NCI-H2081 treated with DMSO at 0.1 percent for 48 hours (cell line): ENCODE measurements at places on chromosomes 12 and 14.

DNA sequence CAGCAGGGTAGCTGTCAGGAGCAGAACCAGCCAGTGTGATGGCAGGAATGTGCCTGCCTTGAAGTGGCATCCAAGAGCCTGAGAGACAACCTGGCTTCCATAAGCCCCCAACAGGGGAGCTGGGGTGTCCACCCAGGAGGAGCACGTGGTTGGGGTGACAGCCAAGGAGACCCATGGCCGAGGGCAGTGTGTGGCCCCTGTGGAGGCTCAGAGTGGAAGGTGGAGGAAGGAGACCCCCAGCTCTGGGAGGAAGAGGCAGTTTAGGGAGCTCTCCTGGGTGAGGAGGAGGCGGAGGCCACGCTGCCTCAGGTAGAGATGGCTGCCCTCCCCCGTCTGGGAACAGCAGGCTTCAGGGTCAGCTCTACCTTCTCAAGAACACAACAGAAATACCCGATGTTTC is 147.0 kb downstream of the CALM1 start:
- DNase-seq, result no peak

DNA sequence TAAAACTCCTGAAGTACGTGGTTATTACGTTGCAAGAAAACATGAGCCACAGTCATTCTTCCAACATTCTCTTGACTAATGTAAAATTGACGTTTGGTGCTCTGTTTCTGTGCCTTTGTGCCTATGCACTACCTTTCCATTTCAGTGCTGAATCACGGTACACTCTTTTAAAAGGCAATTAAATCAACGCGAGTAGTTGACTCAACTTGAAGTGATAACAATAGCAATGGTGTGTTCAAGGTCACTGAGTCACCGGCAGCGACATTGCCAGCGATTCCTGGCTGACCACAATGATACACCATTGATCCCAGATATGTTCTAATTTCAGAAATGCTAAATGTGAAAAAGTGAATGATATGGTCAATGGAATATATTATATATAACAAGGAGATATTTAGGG is 17.8 kb downstream of the AK7 start:
- no peak for DNase-seq

- DNase-seq, result no peak
Measured at GRCh38 chr12:128056136-128056801, 210.7 kb upstream of the TMEM132C start.

DNA sequence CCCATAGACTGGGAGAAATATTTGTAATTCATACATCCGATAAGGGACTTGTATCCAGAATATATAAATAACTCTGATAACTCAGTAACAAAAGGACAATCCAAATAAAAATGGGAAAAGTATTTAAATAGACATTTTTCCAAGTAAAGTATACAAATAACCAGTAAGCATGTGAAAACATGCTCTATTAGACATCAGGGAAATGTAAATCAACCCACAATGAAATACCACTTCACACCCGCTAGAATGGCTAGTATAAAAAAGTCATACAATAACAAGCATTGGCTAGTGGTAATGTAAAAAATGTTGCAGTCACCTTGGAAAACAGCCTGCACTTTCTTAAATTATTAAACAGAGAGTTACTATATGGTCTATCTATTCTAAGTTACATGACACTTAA is 650.7 kb downstream of the C12orf50 start:
- no peak for DNase-seq

DNA sequence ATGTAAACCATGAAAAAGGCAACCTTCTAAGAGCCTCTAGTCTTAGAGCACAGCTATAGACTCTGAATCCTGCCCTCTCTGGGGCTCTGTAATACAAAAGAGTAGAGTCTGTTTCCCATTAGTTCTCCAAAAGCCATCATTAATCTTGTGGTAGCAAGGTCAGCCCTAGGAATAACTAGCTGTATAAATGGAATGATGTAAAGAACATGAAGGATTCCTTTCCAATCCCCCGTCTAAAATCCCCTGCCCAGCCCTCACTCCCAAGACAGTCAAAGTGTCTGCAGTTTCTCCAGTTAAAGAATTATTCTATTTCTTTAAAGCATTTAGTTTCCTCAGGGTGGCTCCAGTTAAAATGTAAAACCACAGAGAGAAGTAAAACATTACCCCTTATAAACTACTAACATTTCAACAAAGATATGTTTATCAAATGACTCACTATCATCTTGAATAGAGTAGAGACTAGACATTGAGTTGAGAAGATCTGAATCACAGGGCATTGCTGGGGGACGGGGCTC is 104.2 kb downstream of the ST8SIA1 start:
- DNase-seq, result no peak

DNA sequence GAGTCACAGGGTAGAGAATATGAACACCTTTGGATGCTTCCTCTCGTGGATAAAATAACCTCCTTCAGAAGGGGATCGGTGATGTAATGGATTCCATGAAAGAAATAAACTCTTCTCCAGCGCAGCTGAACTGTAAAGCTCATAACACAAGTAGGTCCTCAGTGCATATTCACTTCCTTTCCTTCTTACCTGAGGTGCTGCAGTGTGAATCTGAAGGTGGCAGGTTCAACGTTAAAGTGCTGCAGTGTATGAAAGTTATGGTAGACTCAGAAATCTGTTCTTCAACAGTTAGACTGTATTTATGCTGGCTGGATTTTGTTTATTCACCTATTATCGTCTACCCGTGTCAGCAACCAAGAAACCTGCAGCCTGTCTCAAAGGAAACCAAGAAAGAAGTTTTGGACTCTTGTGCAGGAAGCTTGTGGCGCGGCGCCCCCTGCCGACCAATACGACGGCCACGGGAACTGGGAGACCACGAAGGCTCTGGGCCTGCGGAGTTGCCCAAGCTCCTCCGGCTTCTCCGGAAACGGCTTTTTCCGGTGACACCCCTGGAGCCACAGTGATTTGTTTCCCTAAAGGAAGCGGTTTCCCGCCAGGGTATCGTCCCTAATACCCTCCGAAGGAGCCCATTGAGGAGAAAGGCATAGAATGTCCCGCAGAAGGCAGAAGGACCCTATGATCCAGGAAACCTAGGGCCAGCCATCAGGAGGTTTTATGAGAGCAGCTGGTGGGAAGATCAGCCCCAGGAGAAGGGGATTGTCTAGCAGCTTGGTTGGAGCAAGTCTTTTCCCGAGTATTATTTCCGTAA is 17.6 kb upstream of the RNASE3 start:
- peak; percentile 1 for DNase-seq

GRCh38 chr12:26406813-26407212 is 211.4 kb downstream of the SSPN start:
- no peak for DNase-seq

DNA sequence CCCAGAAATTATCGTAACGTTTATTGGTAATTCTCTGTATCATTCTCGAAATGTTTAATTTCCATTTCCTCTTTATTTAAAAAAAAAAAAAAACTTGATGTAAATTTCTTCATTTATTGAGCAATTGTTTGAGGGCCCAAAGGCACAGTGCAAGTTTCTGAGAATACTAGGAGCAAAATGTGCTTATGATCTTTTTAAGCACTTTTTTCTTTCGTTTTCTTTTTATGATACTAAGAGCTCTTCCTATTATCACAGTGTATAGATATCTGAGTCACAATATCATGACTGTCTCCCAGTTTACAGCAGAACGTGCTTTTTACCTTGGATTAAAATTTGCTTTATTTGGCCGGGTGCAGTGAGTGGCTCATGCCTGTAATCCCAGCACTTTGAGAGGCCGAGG is 5.6 kb downstream of the ATP2A2 start:
- no peak for DNase-seq

DNA sequence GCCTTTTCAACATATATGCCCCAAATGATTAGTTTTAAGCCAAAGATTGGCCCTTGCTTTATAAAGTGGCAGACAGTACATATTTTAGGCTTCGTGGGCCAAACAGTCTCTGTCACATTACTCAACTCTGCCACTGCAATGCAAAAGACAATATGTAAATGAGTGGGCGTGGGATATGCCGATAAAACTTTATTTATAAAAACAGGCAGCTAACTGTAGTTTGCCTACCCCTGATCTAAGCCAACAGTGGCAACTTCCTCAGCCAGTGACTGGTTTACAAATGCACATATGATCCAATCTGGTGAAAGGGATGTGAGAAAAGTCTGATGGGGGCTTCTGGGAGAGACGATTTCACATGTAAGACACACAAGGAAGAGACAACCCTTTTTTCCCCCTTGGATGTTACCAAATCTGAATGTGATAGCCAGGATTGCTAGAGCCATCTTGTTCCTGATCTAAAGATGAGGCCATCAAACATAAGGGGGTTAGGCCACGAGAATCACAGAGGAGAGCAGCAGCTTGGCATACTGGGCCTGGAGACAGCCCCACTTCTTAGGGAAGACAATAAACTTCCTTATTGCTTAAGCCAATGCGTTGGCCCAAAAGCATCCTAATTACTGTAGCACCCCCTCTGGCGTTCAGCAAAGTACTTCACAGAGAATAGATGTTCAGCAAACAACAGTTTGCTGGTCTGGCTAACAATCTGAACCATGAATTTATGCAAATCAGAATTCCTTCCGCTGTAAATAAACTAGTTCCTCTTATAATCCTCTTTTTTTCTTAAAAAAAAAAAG is 75.2 kb upstream of the TMCC3 start:
- DNase-seq, result no peak

GRCh38 chr14:90518941-90519256 is 122.1 kb downstream of the CALM1 start:
- DNase-seq, result no peak

DNA sequence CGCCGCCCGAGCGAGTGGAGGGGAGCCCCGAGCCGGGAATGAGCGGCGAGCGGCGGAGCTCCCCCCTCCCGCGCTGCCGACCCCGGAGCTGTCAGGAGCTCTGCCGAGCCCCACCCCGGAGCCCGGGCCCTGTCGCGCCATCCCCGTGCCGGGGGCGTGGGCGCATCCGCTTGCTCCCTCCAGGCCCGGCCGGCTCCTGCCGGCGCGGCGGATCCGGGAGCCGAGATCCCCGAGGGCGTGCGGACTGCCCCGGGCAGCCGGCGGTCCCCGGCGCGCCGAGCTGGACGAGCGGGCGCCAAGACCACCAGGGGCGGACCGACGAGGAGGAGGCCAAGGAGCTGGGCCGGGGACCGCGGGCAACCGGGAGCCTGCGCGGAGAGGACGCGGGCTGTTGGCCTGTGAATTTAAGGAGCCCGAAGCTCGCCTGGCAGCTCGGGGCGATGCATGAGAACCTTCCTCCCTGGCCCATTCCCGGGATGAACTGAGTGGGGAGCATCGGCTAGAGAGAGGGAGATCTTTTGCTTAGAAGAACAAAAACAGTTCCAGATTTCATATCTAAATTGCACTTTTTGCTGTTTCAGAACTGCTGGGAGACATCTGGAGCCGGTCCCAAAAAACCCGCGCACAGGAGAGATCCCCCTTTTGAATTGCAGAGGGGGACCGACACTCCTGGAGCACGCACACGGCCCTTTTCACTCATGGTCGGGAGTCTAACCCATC is 2.0 kb downstream of the PTHLH start:
- no peak for DNase-seq

DNA sequence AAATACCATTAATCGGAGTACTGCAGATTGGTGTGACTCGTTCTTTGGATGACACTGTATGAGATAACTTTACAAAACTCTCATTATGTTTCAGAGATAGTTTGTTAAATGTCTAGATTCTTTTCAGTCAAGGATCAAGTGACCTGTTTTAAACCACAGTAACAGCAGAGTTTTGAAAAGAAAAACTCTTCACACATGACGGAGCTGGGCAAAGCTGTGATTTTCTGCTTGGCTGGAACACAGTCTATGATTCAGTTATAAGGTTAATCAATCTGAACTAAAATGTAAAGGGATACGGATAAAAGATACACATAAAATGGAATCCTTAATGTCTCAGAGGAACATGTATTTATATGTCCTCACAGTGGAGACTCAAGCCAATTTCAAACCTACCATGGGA is 573.2 kb downstream of the PRKD1 start:
- no peak for DNase-seq

DNA sequence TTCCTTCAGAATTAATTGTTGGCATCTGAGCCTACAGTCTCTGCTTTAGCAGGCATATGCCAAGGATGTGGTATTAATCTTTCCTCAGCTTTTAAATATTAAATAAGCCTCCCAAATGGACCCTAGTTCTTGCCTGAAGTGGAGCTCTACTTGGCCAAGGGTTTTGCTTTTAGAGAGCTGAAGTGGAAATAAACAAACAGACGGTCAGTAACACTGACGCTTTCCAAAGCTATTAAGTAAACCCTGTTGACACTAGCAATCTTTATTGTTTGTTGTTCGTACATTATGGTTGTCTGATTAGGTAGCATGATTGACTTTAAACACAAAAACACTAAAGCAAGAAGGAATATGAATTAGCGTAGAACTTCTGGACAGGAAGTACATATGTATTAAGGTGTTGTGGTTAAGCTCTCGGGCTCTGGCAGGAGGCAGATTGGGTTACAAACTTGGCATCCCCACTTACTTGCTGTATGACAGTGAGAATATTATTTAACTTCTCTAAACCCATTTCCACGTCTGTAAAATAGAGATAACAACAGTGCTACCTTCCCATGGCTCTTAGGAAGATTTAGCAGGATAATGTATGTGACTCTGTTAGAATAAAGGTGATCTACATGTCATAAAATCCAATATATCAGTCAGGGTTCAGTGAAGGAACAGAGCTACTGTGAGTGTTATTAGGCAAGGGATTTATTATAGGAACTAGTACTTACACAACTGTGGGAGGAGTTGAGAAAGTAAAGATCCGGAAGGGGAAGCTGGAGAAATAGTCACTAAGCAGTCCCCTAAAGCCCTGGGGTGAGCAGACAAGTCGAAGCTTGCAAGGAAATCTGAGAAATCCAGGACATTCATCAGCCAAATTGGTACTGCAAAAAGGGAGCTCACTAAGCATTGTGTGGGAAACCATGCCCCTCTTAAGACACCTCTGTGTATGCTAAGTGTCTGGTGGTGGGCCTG is 92.2 kb upstream of the ATF7IP start:
- DNase-seq, result peak; percentile 56
